ENCODE measurements at places on chromosomes 7 and 10.
A peak's percentile ranks its signal among the peaks of the same experiment; 100 is the strongest.

GRCh38 chr10:30000802-30001571 is 58.4 kb downstream of the JCAD start:
- DNase-seq: peak; percentile 95

DNA sequence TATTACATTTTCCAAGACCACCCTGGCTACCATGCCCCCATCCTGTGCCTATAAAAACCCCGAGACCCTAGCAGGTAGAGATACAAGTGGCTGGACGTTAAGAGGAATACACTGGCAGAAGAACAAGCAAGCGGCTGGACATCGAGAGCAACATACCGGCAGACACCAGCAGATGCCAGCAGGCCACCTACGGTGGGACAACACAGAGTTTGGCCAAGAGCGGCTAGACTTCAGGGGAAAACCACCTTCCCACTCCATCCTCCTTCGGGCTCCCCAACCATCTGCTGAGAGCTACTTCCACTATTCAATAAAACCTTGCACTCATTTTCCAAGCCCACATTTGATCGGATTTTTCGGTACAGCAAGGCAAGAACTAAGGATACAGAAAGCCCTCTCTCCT is 70.3 kb downstream of the ORC5 start:
- no peak for DNase-seq

GRCh38 chr10:63247771-63248170 is 114.6 kb downstream of the NRBF2 start:
- no peak for DNase-seq

DNA sequence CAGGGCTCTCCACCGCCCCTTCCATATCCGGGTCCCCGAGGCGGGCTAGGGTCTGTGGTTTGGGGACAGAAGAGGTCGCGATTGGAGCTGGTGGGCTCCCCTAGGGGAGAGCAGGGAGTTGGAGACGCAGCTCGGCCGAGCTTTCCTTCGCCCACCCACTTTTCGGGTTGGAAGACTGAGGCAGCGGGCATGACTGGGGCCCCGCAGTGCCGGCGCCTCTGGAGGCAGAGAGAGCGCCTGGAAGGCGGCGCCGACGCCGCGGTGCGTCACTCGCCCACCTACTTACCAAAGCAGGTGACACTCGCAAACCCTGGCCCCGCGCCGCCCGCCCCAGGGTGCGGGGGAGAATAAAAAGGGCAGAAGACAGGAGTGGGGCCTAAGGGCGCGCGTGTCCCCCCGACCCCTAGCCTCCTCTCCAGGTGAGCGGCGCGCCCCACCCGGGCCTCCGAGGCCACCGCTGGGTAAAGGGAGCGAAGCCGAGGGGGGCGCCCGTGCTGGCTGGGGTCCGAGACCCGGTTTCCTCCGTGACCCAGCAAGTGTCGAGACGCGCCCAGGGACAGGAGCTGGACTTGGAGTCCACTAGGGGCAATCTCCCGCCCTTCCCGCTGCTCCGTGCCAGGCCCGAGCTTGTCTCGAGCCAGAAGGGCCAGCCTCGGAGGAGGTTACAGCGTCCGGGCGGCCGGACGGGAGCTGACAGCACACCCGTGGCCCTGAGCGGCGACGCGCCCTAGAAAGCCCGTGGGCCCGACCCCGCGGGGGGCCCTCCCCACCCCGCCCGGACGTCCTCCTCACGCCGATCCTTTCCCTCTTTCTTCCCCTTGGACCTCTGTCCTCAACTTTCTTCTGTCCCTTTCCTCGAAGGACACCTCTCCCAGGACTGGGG is 34.4 kb upstream of the GRID1 start:
- no peak for DNase-seq

DNA sequence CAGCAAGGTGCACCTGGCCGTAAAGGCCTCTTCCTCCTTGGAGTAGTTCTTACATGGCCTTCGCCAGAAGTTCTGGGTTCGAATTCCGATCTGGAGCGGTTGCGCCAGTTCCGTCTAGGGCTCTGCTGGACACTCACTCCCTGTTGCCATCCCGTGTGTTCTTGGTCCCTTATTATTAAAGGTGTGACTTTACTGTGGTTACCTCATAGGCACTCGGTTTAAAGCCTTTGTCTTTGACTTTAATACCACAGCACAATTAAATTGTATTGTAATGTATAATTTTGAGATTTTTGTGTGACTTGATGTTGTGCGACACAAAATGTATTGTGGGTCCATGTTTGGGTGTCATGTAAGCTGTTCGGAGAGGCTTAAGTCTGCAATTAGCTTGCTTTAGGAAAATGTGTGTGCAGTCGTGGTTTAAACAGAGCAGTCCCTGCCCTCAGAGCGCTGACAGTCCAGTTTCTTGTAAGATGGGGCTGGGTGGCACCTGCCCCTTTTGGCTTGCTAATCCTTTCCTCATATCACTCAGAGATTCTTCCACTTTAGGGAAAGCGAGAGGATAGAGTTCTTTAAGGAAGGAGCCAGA is 919 bp downstream of the INPP5F start:
- DNase-seq: no peak

DNA sequence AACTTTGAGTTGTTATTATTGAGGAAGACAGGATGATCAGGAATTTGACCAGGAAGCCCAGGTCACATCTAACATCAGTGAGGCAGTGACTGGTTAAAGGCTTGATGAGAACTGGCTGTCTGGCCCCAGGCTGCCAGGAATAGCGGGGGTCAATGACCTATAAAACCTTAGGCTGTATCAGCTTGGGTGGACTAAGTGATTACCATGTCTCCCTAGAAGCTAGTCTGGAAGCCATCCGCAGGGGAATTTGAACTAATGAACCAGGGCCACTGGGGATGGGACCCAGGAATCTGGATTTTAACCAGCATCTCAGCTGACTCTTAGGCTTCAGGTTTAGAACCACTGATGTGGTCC is 56.6 kb downstream of the BPGM start:
- no peak for DNase-seq

DNA sequence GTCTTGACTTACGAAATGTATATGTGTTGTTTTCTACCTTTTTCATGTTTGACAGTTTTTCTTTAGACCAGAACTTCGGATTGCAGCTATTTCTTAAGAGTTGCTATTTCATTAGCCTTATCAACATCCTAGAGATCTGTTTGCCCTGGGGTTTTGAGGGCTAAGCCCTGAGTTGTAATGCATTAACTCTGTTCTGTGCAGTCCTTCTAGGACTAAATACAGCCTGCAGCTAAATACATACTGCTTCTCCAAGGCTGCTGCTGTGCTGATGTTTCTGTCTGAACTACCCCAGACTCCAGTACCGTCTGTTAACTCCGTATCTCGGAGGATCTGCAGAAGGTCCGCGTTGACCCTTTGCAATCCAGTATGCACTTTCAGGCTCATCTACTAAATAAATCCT is 26.5 kb downstream of the KIAA1217 start:
- no peak for DNase-seq

- DNase-seq: no peak
Observed at GRCh38 chr7:1743481-1744230, 73.6 kb downstream of the ELFN1 start.

DNA sequence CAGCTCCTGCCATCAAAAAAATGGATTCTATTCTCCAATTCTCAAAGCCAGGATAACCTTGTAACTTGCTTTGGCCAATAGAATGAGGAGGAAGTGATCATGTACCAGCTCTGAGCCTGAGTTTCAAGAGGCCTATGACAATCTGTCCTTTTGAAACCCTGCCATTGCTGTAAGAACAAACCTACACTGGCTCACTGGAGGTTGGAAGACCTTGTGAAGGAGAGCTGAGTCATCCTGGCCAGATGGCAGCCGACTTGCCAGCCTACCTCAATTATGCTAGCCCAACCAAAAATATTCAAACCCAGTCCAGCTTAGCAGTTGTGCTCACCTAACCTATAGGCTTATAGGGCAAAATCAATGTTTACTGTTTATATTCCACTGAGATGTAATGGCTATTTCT is 93.0 kb downstream of the HGF start:
- DNase-seq: peak; percentile 84

DNA sequence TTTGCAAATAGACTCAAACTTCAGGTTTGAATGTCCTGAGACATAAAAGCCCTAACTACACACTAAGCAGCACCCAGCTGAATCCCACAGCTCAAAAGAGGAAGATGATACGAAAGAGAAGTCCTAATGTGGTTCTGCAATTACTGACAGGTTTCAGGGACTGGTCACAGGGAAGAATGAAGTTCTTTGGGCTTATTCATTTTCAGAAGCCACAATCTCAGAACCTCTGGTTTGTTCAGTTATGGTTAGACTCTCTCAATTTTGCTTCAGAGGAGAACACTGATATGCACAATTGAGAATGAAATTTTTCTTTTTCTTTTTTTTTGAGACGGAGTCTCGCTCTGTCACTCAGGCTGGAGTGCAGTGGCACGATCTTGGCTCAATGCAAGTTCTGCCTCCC is 94.6 kb upstream of the FAM180A start:
- DNase-seq: no peak

DNA sequence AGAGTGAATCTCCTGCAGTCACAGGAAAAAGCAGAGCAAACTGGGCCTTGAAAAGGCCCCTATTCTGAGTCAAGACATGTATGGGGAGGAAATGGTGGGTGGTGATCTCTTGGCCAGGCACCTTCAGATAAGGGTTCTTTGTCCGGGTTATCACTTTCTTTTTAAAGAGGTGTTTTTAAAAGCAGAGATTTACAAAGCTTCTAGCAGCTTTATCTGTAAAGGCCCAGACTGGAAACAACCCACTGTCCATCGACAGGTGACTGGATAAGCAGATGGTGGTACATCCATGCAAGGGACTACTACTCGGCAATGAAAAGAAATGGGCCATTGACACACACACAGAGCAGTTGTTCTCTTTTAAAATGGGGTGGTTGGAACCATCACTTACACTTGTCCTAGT is 596.7 kb upstream of the MKI67 start:
- no peak for DNase-seq

GRCh38 chr10:52954407-52954806 is 181.8 kb upstream of the MBL2 start:
- DNase-seq: no peak

- DNase-seq: peak; percentile 73
Observed at GRCh38 chr10:96830511-96831199, 1.4 kb upstream of the LCOR start.

- DNase-seq: no peak
Observed at GRCh38 chr7:113307147-113307546, 188.8 kb upstream of the SMIM30 start.

DNA sequence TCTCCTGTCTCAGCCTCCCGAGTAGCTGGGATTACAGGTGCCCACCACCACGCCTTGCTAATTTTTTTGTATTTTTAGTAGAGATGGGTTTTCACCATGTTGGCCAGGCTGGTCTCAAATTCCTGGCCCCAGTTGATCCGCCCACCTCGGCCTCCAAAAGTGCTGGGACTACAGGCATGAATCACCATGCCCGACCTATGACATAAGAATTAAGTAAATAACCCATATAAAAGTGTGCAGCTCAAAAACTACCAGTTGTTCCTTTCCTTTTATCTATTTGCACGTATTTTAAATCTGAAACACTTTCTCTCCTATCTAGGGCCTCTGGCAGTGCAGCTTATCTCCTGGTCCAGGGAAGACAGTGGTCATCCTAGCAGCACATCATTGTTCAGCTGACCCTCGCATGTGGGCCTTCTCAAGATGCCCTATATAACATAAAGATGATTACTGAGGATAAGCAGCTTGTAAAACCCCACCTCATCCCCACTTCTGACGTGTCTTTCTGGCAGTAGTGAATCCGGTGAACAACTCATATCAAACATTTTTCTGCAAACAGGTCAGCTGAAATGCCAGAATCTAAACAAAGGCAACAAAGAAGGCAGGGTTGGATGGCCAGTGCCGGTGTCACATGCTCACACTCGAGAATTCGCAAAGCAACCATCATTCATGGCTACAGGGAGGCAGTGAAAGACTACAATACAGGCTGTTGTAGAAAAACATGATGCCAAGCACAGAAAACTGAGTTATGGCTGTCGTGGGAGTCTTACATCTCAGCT is 36.0 kb upstream of the KCNIP2 start:
- DNase-seq: peak; percentile 77

DNA sequence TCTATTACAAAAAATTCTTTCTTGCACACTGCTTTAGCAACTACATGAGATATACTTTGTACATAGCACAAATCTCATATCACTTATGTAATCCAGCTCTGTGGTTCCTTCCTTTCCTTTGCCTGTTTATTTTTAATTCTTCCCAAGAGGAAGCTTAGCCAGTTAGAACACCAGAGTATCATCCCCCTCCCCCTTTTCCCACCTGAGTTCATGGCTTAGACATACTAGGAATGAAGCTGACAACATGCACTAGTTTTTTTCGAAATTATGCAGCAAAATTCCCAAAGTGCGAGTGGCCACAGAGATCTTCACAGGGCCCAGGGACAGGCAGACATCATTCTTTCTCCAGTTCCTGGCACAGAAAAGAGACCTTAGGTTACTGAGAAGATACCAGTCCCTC is 17.8 kb downstream of the CAV1 start:
- peak; percentile 48 for DNase-seq

DNA sequence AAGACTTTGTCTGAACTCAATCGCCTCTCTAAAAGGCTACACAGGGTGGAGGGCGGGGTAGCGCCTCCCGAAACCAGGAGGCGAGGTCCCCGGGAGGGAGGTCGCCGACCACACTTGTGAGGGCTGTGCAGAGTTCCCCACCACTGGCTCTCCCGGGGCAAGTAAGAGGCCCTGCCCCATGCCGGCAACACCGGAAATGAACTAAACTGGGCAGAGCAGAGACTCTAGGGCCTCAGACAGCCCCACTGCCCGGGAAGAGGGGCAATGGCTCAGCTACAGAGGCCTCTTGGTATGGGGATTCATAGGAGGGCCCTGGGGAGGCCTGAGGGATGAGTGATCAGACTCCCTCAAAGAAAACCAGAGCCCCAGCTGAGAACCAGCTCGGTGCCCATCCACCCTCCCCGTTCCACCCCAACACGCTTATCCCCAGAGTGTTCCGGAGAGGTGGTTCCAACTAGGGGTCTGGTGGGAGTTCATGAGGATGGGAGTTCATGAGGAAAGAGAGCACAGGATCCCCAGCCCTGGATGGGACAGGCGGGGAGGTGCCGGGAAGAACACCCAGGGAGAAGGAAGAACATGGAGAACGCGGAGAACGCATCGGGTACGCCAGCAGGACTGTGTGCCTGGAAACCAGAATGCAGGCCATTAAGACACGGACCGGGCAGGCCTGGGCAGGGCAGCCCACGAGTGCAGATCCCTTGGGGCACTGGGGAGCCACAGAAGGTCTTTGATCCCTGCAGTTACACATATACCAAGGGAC is 89.4 kb upstream of the MYL10 start:
- DNase-seq: no peak

DNA sequence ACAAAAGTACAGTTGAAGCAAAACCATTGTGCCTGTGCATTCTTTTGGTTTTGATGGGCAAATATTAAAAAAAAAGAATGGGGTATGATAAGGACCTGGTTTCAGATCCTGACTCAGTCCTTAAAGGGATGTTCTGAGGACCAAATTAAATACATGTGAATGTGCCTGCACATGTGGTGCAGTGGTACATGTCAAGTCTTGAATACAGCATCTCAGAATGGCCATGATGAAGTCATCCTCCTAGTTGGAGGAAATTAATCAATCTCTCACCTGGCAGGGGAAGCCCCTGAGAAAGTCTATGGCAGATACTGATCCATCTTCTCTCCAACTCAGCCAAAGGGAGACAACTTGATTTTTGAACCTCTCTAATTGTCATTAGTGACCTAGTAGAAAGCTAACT is 207.0 kb downstream of the SUGCT start:
- DNase-seq: no peak

- peak; percentile 44 for DNase-seq
Observed at GRCh38 chr7:37052705-37053104, 328.4 kb upstream of the AOAH start.

- no peak for DNase-seq
Observed at GRCh38 chr7:96497567-96497966, 175.7 kb upstream of the SLC25A13 start.

Measured in fibroblast of mammary gland (primary cell).